Naive thymus-derived CD8-positive, alpha-beta T cell (primary cell): ENCODE measurements at places on chromosomes 6 and 20.

DNA sequence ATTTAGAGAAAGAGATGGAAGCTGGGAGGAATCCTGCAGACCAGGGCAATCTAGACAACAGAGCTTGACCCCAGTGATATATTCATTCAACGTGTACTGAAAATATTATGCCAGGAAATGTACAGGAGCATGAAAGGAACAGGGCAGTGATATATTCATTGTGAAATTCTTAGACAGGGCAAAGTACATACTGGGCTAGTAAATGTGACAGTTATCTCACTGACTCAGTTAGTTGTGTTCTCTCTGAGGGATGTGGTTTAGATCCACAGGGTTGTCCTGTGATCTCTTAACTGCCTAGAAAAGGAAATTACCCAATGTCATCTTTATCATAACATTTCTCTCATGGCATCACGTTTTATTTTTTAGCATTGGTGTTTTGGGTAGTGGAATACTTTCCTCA, 891.3 kb downstream of the EYS start:
- DNase-seq = no peak

DNA sequence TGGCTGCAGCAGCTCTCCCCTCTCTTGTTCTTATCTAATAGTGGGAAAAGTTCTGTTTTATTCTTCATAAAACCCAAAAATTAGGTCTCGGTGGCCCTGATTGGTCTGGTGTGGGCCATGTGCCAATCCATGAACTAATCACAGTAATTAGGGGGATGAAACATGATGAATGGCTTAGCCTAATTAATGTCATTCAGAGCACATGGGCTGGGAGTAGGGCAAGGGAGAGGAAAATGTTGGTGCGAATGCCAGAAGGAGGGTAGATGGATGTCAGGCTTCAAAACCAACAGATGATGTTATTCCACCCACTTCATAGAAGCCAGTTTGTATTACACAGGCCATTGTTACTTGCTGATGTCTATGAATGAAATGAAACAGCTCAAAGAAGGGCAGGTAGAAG, 46.5 kb downstream of the PLEKHG1 start:
- DNase-seq = no peak

- DNase-seq = no peak
These were observed 392.4 kb downstream of the BMP2 start for GRCh38 chr20:7159903-7160302.

DNA sequence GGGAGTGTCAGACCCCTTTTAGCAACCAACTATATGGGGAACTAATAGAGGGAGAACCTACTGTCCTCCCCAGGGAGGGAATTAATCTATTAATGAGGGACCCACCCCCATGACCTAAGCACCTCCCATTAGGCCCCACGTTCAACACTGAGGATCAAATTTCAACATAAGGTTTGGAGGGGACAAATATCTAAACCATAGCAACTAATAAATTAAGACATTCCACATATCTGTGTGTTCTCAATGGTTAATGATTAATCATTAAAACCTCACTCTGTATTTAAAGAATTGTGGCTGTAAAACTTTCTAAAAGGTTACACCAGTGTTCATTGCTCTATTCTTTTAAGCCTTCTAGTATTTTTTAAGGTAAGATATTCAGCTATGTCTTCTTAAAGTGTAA, 500.4 kb upstream of the SULF2 start:
- DNase-seq = no peak

GRCh38 chr6:30915591-30915946, 1.5 kb downstream of the VARS2 start:
- DNase-seq = no peak

- no peak for DNase-seq
These were observed 7.0 kb downstream of the B4GALT5 start for GRCh38 chr20:49706630-49707091.

DNA sequence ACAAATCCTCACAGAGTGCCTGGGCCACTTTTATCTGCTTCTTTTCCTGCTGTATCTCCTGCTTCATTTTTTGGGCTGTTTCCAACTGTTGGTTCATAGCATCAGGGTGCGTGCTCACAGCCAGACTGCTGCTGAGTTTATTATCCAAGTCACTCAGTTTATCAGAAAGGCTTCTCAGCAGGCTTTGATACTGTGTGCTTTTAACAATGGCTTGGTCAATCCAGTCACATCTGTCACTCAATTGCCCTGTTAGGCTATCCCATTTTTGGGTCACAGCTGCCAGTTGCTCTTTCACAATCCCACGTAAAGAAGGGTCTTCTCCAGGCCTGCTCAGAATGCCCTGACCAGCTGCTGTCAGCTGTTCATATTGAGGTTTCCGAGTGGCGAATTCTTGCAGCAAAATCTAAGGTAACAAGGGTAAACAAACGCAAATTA, 87.2 kb downstream of the DST start:
- no peak for DNase-seq

- no peak for DNase-seq
These were observed 178.0 kb downstream of the DTNBP1 start for GRCh38 chr6:15484821-15485220.
